ENCODE measurements at places on chromosomes 6 and 20.

- DNase-seq: no peak
These were observed 132.4 kb upstream of the ARMC2 start for GRCh38 chr6:108715832-108716231.

DNA sequence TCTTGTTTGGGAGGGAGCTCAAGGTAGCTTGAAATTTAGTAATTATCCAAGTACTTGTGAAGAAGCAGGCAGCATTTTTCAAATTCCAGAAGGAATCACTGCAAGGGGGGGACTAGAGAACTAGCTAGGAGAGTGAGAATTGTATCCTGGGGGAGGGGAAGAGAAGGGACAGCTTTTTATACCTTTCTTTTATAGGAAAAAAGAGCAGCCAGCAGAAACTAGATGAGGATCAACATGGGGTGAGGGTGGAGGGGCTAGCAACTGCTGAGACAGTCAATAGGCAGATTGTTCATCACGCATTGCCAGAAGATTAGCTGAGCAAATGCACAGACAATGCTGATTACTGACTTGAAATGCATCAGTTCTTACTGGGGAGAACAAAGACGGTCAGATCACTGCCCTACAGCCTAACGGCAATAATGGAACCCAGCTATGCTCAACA, 514.3 kb upstream of the CITED2 start:
- DNase-seq: no peak

DNA sequence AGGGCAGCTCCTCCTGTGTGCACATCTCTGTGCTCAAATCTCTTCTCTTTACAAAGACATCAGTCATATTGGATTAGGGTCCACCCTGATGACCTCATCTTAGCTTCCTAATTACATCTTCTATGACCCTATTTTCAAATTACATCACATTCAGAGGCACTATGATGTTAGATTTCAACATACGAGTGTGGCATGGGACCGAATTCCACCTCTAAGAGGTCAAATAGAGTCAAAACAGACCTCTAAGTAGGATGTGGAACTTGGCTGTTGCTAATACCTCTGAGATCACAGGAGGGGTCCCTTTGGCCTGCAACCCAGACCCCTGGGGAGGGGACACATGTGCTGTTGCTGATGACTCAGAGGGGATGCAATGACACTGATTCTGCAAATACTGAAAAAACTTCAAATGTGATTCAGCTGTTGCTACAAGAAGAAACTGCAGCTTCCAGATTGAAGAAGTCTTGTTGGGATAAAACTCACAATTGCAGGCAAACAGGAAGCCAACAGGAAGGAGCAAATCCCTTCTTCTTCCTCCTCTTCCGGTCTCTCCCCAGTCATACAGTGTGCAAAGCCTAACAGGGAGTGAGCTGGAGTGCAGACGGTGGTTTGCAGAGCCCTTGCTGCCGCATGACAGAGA, 216.2 kb downstream of the MYLK4 start:
- no peak for DNase-seq

GRCh38 chr20:36682311-36682710, 36.3 kb upstream of the SLA2 start:
- no peak for DNase-seq

DNA sequence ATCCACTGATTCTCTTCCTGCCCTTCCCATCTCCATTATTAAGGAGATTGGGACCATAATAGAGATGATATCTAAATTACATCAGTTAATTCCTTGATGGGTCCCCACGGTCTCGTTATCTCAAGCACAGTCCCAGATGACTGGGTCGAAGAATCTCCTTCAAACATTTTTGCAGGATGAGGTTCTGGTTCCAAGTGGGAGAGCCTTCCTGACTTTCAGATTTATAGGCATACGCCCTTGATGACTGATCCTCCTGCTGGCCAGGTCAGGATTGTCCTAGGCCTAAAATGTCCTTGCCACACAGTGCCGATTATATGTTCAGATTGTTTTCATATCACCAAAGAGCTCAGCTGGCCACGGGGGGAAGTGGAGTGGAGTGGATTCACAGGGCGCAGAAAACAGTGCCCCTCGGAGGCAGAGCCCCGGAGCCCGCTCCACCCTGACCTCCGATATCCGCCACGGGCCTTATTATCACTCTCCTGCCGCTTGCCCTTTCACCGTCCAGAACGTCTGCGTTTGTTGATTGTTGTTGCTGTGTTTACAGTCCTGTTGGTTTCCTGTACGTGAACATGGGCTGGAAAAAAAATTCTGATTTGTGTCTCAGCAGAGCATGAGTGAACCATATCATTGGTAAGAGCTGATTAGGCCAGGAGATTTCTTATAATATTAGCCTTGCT, 8.9 kb downstream of the BMP6 start:
- no peak for DNase-seq

DNA sequence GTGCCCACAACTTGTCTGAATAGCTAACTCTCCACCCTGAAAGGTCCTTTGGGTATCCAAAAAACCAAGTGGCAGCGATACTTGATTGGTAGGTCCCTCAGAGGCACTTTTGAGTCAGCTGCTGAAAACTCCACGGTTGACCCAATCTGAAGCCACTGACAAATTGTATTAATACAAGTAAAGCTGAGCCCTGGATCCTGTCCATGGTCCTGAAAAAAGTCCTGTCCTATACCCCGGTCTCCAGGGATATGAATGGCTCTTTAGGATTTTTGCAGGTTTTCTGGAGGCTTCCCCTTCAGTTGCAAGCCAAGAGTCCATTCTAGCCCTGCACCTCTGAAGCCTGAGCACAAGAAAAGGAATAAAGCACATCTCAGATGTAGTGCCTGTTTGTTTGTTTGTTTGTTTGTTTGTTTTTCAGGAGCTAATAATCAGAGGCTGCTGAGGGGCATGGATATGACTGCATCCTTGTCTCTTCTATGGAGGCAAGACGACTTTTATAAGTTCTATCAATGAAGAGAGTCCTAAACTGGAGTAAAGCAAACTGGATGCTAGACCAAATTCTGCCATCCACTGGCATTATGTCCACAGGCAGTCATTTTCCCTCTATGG, 1.7 kb upstream of the SLC12A5 start:
- DNase-seq: no peak

- no peak for DNase-seq
These were observed 79.8 kb downstream of the KIF13A start for GRCh38 chr6:17907406-17908229.

GRCh38 chr20:23207826-23208540, 121.9 kb upstream of the CD93 start:
- no peak for DNase-seq

- no peak for DNase-seq
These were observed 1033.3 kb upstream of the EYS start for GRCh38 chr6:66740346-66740745.

DNA sequence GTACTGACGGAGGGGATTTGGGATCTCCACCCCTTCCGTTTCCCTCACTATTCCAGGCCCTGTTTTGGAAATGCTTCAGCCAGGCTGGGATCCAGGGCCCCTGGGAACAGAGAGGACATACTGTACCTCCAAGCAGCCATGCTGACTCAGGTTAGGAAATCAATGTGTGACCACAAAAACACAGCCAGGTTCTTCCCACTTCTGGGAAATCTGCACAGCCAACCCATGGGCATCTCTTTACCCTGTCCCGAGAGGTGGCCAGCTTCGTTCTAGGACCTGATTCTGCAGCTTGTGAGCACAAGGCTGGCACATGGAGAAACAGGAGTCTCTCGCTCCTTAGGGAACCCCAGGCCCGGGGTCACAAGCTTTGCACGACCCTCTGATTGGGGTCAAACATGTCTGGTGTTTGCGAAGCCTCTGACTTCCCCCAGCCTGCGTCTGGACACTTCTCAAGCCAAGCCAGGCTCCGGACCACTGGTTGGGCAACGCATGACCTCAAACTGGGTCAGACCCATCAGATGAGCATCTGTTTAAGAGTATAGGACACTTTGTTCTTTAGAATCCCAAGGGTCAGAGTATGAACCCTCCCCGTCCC, 8.3 kb upstream of the TTPAL start:
- no peak for DNase-seq

DNA sequence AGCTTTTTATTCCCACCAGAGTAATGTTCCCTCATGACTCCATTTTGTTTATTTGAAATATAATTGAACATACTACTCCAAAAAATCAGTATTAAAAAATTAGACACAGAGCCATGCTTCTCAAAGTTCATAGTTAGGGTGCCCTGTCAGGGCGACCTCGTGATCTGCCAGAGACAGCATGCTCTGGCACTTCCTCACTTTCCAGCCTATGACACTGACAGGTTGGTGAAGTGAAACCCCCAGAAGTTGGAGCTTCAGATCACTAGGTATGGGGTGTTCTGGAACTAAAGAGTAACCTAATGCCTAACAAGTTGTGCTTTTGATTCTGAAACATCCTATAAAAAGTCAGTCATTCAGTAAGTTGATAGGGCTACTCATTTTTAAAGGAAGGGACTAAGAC, 93.0 kb downstream of the TBC1D7 start:
- DNase-seq: no peak

GRCh38 chr6:15132854-15133670, 112.8 kb upstream of the JARID2 start:
- DNase-seq: no peak

DNA sequence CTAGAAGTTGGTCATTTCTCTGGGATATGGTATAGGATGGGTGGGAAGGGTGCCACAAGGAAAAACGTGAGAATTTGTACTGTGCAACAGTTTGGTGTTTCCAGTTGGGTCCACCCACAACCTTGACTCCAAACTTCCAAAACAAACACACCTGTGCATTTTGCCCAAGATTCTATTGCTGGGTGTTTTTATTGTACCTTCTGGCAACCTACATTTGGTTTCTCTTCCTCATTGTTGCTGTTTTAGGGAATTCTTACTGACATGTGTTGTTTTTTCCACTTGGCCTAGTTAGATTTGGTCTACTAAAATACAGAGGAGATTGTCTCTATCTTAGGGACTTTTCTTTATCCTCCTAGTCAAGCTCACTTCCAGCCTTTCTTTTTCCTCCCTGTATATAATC, 16.7 kb downstream of the TULP4 start:
- no peak for DNase-seq

Measured in stimulated activated CD4-positive, alpha-beta T cell treated with anti-CD3 and anti-CD28 coated beads, Interleukin-4, amount 100 ng/mL, for 4 hours (primary cell).